Activated CD4-positive, alpha-beta memory T cell treated with anti-CD3 and anti-CD28 coated beads for 36 hours (primary cell): ENCODE measurements at places on chromosomes 2 and 18. TPM values are rescaled to one million over a fixed set of nuclear protein-coding genes. Genes with fewer than 3 reads are reported as not detected.
A peak's percentile ranks its signal among the peaks of the same experiment; 100 is the strongest.

DNA sequence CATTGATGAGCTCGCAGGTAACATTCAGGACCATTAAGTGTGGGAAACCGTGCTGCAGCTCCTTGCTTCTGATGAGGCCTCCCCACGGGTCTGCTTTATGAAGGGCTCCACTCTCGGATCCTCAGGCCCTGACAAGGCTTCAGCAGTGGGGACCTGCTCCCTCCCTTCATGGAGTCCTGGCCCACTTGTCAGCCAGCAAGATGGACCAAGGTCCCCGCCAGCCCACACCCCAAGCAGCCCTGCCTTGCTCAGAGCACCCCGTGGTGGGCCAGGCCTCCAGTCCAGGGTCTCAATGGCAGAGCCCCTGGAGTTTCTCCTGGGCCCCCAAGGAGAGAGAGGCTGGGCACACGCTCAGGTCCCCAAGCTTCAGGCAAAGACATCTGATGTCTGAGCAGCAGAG lies 41.5 kb downstream of the CROCC2 start:
- no peak for DNase-seq

- peak; percentile 28 for DNase-seq
Observed at GRCh38 chr2:10721396-10722251, at the start of gene ATP6V1C2. TSS of gene ATP6V1C2 (plus strand) at chr2:10721630. CDS start at chr2:10722850, 1,220 bp downstream.

DNA sequence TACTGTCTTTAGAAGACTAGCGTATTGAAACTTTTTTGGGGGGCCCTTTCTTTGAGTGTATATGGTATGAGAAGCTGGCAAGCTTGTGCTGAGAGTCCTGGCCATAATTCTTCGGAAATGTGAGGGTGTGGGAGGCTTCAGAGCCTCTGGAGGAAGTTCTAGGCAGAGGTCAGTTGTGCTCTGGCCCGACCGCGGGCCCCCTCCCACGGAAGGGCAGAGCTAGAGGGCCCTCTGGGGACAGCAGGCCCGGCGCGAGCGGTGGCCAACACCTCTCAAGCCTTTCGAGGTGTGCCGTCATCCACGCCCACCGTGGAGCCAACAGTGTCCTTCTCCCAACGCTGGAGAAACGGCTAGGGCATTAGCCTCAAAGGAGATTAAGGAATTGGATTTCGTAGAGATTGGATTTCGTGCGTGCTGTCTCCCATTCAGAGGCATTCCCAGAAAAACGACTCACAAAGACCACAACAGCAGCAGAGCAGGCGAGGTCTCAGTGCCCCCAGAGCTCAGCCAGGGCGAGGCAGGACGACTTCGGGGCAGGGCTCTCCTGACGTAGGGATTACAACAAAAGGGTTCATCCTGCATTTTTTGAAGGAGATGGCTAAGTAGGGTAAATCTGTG lies 2.2 kb upstream of the MTCL1 start:
- no peak for DNase-seq

DNA sequence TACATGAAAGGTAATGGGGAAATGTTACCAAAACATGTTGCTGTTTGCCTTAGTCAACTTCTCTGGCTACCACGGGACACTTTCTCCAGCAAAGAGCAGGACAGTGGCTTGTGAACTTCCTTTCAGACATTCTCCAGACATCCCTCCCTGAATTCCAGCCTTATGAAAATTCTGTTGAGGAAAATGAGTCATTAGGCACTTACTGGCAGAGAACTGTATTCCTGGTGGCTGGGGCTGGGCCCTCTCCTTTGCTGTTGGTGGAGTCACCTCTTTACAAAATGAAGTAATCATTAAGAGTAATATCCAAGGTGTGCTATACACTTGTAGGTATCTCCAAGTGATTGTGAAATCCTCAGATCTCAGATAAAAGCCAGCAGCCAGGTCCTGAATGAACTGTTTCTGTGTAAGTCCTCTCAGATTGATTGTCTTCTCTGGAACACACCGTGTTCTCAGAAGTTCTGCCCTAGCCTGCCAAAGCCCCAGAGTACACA lies 1.3 kb upstream of the FAP start:
- no peak for DNase-seq

Gene RAB27B
- 0.31 TPM for total RNA-seq
